PC-3 (cell line): ENCODE measurements at places on chromosomes 11 and 22. TPM values are rescaled to one million over a fixed set of nuclear protein-coding genes. Genes with fewer than 3 reads are reported as not detected.

Gene SLC22A12
- total RNA-seq, result not detected in 2 replicates

Gene UBQLN3
- total RNA-seq, result not detected in 2 replicates

DNA sequence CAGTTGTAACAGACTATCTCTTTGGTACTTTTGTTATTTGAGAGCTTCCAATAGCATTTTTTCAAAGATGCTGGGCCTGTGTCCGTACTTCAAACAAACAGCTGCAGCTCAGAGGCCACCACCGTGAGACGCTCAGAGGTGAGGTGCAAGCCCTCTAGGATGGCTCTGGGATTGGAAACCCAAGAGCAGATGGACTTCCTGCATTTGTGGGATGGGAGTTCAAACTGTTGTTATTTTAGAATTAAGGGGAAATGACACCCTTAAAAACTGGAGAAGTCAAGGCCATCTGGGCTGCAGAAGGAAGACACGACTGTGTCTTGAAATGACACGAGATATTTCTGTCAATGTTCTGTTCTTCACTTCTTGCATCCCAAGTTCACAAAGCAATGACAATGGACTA lies 9.2 kb upstream of the IL10RA start:
- H3K4me3 ChIP-seq, result no peak overlapping the region
- no peaks in the 10 kb centered on the region for H3K36me3 ChIP-seq
- H3K27ac ChIP-seq, result no peak overlapping the region
- DNase-seq, result no peak
- H3K4me1 ChIP-seq, result no peaks in the 10 kb centered on the region

- peaks cover 28% of the 10 kb centered on the region for H3K4me1 ChIP-seq
- H3K27me3 ChIP-seq, result no peaks in the 10 kb centered on the region
- DNase-seq, result peak; percentile 8
- no peak overlapping the region for H3K4me3 ChIP-seq
- H3K27ac ChIP-seq, result no peak overlapping the region
These were observed 2.4 kb downstream of the UCP2 start for GRCh38 chr11:73980001-73980961.

DNA sequence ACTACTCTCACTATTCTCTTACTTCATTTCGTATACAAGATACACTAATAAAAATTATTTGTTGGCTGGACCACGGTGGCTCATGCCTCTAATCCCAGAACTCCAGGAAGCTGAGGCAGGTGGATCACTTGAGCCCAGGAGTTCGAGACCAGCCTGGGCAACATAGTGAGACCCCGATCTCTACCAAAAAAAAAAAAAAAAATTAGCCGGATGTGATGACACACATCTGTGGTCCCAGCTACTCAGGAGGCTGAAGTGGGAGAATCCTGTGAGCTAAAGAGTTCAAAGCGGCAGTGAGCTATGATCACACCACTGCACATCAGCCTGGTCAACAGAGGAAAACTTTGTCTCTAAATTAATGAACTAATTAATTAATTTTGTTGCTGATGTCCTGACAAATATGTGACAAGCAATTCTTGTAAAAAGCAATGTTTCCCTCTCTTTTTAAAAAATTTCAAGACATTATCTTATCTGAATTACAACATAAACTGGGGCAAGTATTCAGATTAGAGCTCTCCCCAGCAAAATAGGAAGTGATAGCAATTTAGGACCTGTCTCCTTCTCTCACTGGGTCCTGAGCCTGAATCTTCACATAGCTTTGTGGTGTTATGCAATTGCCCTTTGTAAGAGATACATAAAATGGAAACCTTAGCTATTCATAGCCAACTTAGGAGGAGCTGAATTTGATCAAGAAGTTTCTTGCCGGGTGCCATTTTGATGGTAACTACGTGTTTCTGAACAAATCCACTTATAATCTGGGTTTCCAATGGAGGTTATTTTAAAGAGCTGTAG lies 17.6 kb upstream of the TMA7B start:
- no peak overlapping the region for H3K27ac ChIP-seq
- no peaks in the 10 kb centered on the region for H3K4me1 ChIP-seq
- DNase-seq, result no peak
- H3K27me3 ChIP-seq, result peaks cover 10% of the 10 kb centered on the region
- no peak overlapping the region for H3K4me3 ChIP-seq
- no peaks in the 10 kb centered on the region for H3K36me3 ChIP-seq

DNA sequence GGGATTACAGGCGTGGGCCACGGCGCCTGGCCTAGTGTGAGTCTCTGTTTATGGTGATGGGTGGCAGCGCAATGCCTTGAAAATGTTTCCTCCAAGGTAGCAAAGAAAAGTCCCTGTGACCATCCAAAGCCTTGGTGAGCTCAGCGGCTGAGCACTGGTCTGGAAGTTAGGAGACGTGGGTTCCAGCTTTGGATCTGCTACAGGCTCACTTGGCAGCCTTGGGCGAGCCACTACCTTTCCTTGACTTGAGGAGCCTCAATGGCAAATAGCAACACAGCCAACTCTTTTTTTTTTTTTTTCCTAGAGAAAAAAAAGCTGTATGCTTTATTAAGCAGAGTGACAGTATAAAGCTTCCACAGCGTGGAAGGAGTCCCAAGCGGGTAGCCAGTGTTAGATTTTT lies 61.3 kb upstream of the RASD2 start:
- H3K4me3 ChIP-seq, result no peak overlapping the region
- H3K4me1 ChIP-seq, result peaks cover 36% of the 10 kb centered on the region
- no peaks in the 10 kb centered on the region for H3K27me3 ChIP-seq

- no peak overlapping the region for H3K4me3 ChIP-seq
- no peaks in the 10 kb centered on the region; the same call in 1 of the 2 replicates for H3K4me1 ChIP-seq
- DNase-seq, result no peak
- no peaks in the 10 kb centered on the region for H3K36me3 ChIP-seq
- peaks cover 30% of the 10 kb centered on the region for H3K27me3 ChIP-seq
These were observed 26.7 kb downstream of the EIF3F start for GRCh38 chr11:8013833-8014232.
